ENCODE measurements at places on chromosomes 13 and 19. TPM values are rescaled to one million over a fixed set of nuclear protein-coding genes. Genes with fewer than 3 reads are reported as not detected.

- DNase-seq = no peak
These were observed 120.6 kb downstream of the IRS2 start for GRCh38 chr13:109665781-109666249.

GRCh38 chr19:47106821-47107201 lies 6.8 kb downstream of the ZC3H4 start:
- DNase-seq = no peak

GRCh38 chr19:19461671-19462622 lies 53.4 kb downstream of the TSSK6 start:
- no peak for DNase-seq

- DNase-seq = no peak
These were observed 27.8 kb downstream of the ELAVL1 start for GRCh38 chr19:7977723-7978040.

DNA sequence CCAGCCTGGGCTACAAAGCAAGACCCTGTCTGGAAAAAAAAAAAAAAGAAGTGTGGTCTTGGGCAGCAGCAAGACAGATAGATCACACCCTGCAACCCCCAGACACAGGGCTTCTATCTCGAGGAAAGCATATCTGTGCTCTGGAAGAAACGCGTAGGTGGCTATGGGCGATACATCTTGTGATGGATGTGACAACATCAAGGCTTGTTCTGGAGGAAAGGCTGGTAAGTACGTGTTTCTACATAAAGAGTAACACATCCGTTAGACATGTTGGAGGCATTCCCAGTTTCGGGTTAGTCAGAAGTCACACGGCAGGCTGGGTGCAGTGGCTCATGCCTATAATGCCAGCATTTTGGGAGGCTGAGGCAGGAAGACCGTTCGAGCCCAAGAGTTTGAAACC lies 6.6 kb upstream of the DHDH start:
- DNase-seq = peak; percentile 87

DNA sequence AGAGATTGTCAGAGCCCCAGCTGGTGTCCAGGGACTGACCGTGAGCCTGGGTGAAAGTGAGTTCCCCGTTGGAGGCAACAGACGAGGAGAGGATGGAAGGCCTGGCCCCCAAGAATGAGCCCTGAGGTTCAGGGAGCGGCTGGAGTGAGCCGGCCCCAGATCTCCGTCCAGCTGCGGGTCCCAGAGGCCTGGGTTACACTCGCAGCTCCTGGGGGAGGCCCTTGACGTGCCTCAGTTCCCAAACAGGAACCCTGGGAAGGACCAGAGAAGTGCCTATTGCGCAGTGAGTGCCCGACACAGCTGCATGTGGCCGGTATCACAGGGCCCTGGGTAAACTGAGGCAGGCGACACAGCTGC lies 1.1 kb upstream of the ELANE start:
- no peak for DNase-seq

The DZIP1 gene
- 12.7 TPM for polyA plus RNA-seq

GRCh38 chr19:51354742-51355148 lies 11.4 kb downstream of the ETFB start:
- DNase-seq = no peak

The HSPBP1 gene
- polyA plus RNA-seq = 121 TPM

The PAF1 gene
- 89.4 TPM for polyA plus RNA-seq

DNA sequence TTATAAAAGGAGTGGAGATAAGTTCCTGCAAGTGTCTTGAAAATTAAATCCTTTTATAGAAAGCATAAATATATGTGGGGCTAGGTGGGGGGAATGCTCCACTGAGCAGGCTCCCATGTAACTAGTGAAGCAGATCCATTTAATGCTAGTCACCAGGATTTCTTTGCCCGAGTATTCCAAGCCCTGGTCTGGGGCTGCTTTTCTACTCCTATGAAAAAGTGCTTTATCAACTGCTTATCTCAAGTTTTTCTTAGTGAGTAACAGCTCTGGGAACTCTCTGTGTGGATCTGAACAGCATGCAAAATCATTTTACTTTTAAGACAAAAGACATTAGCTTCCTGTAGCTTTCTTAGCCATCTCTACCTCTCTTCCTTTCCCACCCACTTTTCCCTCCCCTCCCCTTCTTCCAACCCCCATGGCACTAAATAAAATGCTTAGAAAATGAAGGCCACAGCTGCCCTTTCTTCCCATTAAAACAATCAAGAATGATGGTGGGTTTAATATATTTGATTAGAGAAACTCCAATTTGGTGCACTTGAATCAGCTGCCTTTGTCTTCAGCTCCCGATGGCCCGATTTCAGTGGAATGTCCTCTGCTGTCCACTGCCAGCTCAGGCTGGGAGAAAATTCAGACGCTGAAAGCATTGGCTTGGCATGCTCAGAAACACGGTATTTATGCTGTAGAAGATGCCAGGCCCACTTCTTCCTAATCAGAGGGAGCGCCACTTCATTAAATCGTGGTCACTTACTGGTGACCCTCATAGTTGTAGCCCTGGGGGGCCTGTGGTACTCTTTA lies 475.1 kb downstream of the FOXO1 start:
- DNase-seq = no peak

- no peak for DNase-seq
These were observed 51.6 kb upstream of the F7 start for GRCh38 chr13:113053801-113054604.

The ADGRE3 gene
- polyA plus RNA-seq = not detected

The TLE6 gene
- 5.4 TPM for polyA plus RNA-seq

The PPM1N gene
- 10.5 TPM for polyA plus RNA-seq

DNA sequence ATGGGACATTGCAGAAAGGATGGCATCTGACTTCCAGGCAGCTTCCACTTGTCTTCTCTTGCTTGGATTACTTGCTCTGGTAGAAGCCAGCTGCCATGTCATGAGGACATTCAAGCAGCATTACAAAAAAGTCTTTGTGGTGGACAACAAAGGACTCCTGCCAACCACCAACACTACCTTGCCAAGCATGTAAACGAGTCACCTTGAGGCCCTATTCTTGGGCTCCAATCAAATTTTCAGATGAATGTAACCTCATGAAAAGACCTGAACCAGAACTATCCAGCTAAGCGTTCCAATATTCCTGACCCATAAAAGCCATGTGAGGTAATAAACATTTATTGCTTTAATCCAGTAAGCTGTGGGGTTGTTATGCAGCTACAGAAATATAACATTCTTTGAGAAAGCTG lies 12.5 kb downstream of the PROSER1 start:
- DNase-seq = no peak

The SLC10A2 gene
- polyA plus RNA-seq = not detected

The PGLYRP1 gene
- not detected for polyA plus RNA-seq

The TEX26 gene
- not detected for polyA plus RNA-seq

The KLK6 gene
- not detected for polyA plus RNA-seq

DNA sequence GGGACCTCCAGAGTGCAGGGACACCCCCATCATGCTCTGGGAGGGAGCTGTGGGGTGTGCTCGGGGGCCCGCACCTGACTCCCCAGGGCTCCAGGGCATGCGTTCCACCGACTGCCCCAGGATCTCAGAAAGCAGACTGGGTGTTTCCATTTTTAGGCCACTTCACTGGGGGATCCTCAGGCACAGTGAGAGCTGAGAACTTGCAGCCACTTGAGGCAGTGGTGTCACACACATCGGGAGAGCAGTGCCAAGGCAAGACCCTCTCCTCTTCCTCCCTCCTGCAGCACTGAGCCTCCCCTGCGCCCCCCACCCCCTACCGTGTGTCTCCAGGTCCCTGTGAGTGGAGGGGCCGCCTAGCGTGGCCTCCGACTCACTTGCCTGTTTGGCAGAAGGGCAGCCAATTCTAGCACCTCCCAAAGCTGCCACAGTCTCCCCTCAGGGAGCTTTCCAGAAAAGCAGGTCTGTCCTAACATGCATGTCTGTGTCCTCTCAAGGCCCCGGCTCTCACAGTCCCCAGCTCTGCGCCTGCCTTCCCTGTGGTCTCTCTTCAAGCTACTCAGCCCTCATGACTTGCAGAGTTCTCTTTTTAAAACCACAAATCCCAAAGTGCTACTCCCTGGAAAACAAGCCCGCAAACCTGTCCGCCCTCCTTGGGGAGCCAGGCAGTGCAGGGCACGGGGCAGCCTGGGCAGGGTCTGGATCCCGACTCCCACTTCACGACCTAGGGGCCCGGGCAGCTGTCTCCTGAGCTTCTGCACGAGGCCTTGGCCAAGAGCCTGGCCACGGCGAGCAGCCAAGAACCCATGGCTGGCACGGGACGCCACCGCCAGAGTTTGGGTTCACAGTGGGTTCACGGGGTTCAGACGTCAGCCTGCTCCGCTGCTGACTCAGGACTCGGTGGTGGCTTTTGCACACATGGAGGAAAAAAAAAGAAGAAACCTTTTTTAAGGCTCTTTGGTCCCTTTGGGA lies 94.1 kb downstream of the STK24 start:
- DNase-seq = no peak

GRCh38 chr13:107574517-107575210 lies 640.7 kb downstream of the LIG4 start:
- no peak for DNase-seq

The PLA2G4C gene
- 1.4 TPM for polyA plus RNA-seq

The XAB2 gene
- polyA plus RNA-seq = 22.2 TPM

GRCh38 chr19:47725759-47726401 lies 12.7 kb downstream of the EHD2 start:
- peak; percentile 53 for DNase-seq

DNA sequence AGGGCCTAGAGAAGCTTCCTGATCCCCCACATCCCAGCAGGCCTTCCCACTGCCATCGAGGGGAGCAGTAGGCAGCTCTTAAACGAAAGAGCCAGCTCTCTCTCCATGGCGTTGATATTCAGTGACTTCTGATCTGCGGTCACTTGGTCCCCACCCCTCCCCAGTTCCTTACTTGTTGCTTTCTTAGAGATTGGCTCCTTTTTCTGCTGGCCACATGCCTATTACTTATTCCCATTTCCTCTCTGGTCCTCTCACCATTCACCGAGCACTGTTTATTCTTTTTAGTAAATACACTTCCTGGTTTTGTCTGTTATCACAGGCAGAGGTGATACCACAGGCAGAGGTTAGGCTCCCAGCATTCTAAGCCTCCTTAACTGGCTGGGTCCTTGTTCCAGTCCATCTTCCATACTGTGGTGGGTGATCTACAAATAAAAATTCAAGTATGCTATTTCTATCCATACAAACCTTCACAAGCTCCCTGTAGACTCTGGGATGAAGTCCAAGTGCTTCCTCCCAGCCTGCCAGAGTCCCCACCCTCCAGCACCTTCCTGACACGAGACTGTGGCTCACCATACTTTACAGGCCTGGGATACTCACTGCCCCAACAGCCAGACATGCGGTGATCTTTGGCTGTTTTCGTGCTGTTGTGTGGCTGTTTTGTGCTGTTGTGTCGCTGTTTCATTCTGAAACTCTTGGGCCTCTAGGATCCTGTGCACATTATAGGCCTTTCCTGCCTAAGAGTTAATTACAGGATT lies 315.9 kb downstream of the ATP8A2 start:
- DNase-seq = no peak

DNA sequence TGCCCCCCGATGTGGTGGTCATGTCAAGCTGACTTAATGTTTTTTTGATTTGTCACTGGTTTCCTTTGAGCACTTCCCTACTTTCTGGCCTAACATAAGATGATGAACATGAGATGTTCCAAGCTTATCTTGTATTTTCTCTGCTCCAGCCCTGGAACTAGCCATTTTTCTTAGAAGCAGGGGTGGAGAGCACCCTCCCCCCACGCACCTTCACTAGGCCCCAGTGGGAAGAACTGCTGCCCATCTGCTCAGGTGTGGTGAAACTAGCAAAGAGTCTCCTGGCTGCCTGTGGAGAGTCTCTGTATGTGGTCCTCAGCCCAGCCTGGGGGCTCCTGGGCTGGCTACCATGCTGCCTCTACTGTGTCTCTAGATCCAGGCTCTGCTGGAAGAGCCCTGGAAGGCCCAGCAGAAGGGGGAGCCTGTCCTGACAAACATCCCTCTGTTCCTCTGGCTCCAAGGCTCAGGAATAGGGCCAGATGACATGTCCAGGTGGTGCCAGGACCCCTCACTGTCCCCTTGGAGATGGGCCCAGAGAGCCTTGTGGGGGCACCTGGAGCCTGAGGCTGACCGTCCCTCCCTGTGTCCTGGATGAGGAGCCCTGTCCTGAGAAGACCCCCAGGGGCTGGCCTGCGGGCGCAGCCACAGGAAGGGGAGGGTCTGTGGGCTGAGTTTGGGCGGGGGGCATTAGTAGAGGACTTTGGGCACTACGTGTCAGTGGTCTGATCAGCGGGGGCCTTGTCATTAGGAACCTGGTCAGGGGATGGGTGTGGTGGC lies 4.8 kb upstream of the ZNF14 start:
- DNase-seq = no peak

The NAPSA gene
- polyA plus RNA-seq = 1.5 TPM

DNA sequence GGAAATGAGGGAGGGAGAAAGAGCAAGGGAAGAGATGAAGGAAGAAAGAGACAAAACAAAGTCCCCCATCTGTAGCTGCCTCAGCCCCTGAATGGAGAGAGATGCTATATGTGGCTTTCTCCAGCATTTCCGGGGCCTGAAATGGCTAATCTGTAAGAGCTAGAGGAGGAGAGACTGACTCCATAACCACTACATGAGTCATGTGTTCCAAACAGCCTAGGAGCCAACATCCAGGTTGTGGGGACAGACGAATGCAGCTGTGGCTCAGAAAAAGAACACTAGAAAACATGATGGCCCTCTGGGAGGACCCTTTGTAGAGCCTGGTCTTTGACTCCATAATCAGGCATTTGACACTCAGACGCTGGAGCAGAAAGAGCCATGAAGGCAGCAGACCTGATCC lies 292.0 kb upstream of the ZNF507 start:
- no peak for DNase-seq

DNA sequence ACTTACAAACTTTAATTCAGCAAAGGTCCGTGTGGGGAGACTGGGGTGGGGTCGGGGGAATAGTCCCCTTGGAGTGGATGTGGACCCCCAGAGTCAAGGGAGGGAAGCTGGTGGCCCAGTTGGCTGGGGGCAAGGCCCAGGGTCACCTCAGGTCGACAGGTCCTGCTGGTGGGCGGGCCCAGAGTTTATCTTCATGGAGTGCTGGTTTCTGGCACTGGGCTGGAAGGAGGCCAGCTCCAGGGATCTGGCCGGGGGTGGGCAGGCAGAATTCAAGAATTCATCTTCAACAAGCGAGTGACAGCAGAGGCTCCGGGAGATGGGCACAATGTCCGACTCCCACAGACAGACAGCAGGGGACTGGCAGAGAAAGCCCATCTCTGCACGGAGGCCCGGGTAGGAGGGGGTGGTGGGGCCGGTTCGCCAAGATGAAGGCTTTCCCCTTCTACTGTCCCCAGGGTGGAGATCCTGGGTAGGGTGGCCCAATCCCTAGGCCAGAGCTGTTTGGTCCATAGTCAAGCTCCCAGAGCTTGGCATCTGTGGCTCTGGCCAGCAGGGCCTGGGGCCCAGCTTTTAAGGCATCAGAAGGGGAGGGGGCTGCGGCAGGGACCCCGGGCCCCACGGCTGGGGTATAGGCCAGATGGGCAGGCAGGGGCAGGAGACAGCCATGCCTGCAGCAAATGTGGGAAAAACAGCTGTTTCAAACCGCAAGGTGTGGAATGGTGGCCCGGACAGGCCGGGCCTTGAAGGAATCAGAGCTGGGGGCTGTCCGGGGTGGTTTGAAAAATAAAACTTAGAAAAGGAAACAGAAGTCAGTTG lies 622 bp upstream of the FDX2 start:
- DNase-seq = no peak

GRCh38 chr13:75372517-75372916 lies 109.5 kb downstream of the TBC1D4 start:
- peak; percentile 41 for DNase-seq

GRCh38 chr13:29568731-29569130 lies 26.8 kb downstream of the SLC7A1 start:
- no peak for DNase-seq

GRCh38 chr13:22964245-22964966 lies 216.4 kb upstream of the SGCG start:
- no peak for DNase-seq

The CCDC61 gene
- polyA plus RNA-seq = 8.2 TPM

- DNase-seq = peak; percentile 76
These were observed 1.3 kb upstream of the BSG start for GRCh38 chr19:570937-571565.

The C2CD4C gene
- 0.71 TPM for polyA plus RNA-seq

The OR7A5 gene
- polyA plus RNA-seq = not detected
